ENCODE measurements at places on chromosomes 4 and X.

DNA sequence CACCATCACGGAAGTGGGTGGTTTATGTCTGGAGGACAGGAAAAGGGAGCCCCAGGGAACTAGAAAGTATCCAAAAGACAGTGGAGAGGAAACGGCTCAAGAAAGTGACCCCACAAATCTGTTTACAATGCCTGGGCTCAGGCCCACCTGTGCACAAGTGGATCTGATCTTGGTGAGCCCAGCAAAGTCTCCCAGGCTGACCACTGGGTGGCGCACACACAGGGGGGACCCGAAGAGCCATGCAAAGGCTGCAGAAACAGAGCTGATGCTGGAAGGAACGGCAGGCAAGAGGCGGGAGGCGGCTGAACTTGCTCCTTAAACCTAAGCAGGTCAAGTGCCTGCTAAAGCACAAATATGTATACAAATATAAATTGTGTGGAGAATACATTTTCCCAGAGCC lies 9.6 kb downstream of the HAUS7 start:
- no peak for ATAC-seq

- ATAC-seq: no peak
Measured at GRCh38 chrX:9279234-9279544, 185.7 kb upstream of the TBL1X start.

GRCh38 chr4:75916091-75916661 lies 13.9 kb upstream of the PPEF2 start:
- peak; percentile 57 for ATAC-seq

DNA sequence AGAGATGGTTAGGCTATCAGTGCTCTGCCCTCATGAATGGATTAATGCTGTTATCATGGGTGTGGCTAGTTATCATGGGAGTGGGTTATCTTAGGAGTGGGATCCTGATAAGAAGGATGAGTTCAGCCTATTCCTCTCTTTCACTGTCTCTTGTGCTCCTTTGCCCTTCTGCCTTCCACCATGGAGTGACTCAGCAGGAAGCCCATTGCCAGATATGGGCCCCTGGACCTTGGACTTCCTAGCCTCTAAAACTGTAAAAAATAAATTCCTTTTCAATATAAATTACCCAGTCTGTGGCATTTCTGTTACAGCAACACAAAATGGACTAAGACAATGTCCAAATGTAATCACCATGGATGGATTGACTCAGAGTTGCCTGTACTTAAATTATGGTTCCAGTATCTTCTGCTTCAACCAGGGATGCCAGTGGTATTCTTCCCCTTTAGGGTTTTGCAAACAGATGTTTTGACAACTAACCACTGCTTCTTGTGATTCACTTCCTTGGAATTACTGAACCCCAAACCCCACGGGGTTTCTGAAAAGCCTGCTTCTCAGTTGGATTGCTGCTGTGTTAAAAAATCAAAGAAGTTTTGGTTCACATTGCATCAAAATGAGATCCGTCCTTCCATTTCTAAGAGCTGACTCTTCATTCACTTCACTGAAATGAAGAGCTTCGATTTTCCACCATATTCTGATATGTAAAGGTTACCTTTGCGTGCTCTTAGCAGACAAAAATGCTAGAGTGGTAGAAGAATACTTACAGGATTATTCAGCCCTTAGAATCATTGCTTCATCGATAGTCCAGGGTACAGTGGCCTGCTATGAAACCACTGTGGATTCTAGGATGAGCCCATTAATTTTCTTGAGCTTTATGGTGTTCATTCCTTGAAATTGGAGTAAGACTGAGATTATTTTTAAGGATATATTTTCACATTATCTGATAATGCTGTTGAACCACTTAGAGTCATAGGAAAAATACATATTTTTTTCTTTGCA lies 107.7 kb downstream of the FRMPD4 start:
- ATAC-seq: no peak

DNA sequence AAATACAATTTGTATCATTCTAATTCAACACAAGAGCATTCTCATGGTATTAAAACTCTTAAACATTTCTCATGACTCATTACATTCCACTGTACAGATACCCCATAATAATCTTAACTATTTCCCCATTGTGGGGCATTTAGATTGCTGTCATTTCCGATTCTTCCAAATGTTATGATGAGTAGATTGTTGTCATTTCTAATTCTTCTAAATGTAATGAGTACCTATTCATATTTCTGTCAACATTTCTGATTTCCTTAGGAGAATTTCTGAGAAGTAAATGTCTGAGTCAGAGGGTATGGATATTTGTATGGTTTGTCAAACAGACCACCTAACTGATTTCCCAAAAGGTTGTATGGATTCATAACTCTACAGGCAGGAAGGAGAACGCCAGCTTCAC lies 8.3 kb downstream of the S100G start:
- no peak for ATAC-seq

DNA sequence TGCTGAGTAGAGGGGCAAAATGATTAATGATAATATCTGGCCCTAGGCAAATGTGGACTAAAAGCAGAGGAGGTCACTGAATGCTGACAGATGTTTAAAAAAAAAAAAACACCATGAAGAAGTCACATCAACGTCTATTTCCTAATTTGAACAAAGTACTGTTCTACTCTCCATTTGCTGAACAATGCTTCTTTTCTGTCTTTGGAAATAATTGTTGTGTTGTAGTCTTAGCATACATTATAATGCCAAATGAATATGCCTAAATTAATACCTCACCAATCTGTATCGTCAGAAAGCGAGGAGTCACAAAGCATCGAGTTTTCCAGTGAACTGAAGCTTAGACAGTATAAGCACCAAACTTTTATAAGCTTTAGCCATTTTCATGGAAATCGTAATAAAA lies 140.9 kb upstream of the JADE1 start:
- ATAC-seq: no peak

- ATAC-seq: no peak
Measured at GRCh38 chrX:69257499-69258127, 92.4 kb upstream of the PJA1 start.

DNA sequence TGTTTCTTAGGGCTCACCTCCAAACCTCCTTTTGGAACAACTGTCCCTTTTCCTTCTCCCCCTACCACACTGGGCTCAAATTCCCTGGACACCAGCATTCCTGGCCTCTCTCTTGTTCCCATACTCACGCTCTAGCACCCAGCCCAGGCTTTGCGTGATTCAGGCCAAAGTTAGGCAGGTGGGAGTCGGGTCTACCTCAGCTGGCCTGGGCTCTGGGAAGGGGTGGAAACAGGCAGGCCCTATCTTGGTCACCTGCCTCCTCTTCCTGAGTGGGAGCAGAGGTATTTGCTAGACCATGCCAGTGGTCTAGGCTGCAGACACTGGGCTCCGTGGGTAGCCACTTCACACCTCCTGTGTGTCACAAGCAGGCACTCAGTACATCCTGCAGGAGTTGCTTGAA lies 211.1 kb upstream of the MAMLD1 start:
- ATAC-seq: no peak

DNA sequence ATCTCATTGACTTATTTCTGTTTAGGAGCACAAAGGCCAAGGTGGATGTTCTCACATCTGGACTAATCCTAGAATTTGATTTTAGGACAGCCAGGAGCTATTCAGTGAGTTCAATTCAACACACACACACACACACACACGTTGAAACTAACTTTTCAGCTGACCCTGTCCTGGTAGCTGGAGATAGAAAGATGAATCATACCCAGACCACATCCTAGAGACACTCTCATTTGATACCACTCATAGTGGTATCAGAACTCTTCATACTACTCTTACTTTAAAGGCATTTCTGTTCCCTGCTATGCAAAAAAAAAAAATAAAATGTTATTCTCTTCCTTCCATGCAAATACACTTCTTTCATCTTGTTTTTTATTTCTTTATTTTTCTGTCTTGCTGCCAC lies 36.7 kb downstream of the KLF8 start:
- no peak for ATAC-seq

GRCh38 chr4:123561525-123561924 lies 164.9 kb downstream of the SPRY1 start:
- ATAC-seq: no peak

- peak; percentile 54 for ATAC-seq
Measured at GRCh38 chr4:73707918-73708577, 32.3 kb upstream of the CXCL8 start.

DNA sequence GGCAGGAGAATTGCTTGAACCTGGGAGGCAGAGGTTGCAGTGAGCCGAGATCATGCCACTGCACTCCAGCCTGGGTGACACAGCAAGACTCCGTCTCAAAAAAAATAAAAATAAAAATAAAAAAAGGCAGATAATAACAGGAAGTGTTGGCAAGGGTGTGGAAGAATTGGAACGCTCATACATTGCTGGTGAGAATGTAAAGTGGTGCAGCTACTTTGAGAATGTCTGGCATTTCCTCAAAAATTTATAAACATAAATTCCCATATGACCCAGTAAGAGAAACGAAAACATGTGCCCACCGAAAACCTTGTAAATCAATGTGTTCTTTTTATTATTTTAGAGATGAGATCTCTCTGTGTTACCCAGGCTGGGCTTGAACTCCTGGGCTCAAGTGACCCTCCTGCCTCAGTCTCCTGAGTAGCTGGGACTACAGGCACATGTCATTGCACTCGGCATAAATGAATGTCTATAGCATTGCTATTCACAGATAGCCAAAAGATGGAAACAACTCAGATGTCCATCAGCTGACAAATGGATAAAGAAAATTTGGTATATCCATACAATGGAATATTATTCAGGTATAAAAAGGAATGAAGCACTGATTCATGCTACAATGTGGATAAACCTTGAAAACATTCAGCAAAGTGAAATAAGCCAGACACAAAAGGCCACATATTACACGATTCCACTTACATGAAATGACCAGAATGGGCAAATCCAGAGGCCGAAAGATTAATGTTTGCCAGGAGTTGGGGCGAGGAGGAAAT lies 63.7 kb upstream of the PLAC1 start:
- no peak for ATAC-seq

- peak; percentile 70 for ATAC-seq
Measured at GRCh38 chrX:55342533-55343501, 78.1 kb upstream of the PAGE3 start.

DNA sequence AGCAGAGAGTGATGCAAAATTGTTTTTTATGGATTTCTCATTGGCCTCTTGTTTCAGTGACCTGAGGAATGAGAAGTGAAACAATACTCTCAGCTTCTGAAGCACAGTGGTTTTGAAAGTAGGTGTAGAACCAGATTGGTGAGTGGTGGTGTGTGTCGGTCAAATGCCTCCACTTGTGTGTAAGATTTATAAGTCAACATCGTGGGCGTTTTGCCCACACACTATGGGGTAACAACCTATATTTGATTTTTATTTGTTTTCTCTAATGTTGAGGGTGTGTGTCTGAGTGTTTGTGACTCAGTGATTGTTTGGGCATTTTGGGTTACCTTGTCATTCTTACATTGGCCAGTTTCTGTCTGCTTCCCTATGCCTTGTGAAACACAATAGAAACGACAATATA lies 23.3 kb downstream of the ADGRL3 start:
- no peak for ATAC-seq

- no peak for ATAC-seq
Measured at GRCh38 chr4:164828955-164829354, 48.0 kb upstream of the APELA start.

DNA sequence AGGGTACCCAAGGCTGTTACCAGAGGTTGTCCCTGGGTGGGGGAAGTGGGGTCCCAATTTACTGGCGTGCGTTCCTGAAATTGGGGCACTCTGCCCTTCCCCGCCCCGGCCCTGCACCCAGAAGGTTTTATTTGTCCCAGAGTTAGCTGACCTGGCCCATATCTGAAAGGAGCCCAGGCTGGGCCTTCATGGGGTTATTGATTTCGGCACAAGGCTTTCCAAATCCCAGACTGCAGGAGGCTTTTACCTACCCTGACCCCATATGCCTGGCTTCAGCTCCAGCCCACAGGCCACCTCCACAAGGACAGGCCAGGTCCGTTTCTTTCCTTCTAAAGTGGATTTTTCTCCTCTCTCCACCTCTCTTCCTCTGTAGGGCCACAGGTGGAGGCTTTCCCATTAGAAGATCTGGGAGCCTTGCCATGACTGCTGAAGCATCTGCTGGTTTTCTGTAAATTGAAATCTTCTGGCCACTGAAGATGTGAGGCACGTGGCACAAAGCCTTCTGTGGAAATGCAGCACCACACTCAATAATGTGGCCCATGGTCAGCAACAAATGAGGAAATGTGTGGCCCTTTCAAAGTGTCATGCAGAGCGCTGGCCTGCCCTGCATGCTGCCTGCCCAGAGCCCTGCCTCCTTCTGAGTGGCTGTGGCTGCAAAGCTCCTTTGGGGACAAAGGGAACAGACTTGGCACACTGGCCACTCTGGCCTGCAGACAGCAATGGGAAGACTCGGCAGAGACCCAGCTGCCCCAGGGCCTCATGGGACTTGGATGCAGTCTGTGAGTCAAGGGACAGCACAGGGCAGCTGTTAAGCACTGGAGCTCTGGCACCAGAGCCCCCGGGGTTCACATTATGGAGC lies 43.1 kb upstream of the MTM1 start:
- no peak for ATAC-seq

- no peak for ATAC-seq
Measured at GRCh38 chr4:54566608-54567007, 91.1 kb upstream of the KIT start.

- no peak for ATAC-seq
Measured at GRCh38 chr4:3202836-3203820, 45.8 kb upstream of the MSANTD1 start.

DNA sequence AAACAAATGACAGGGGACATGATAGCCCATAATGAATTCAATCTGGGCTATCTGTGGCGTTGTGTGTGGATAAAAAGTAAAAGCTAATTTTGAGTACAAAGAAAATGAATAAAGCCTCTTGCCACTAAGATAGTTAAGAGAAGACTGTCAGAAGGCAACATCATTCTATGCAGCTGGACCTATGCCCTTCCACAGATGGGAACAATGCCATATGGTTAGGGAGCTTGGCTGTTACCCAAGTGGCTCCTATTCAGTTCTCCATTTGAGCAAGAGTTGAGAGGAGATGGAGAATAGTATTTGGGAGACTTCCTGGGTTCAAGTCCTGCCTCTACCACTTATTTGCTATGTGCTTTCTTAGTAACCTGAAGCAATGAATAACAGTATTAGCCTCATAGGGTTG lies 107.7 kb downstream of the ANXA3 start:
- no peak for ATAC-seq

GRCh38 chr4:80655662-80656061 lies 320.1 kb downstream of the CFAP299 start:
- no peak for ATAC-seq

DNA sequence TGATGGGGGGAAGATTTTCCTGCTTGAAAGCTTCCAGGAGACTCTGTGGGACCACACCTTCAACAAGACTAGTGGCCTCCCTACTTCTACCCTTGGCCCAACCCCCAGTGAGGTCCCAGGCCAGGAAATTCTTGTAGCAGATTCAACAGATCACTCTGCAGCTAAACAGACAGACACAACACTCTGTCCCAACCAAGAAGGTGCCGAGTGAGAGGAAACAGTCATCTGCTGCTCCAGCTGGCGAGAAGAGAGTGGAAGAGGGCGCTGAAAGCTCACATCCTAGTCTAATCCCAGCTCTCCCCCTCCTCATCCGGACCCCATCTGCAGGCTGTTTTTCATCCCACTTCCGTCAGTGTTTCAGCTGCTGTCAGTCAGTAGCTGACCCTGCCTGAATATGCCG lies 63.4 kb downstream of the CHRDL1 start:
- no peak for ATAC-seq
